KBM-7 (cell line): ENCODE measurements at places on chromosomes 2 and 18.

GRCh38 chr2:98507891-98508708 lies 63.4 kb downstream of the INPP4A start:
- no peak for DNase-seq

GRCh38 chr18:48922226-48922800 lies 28.5 kb downstream of the SMAD7 start:
- no peak for DNase-seq

GRCh38 chr2:155689791-155690190 lies 642.7 kb downstream of the NR4A2 start:
- no peak for DNase-seq

- no peak for DNase-seq
Measured at GRCh38 chr2:82314836-82315472, 2010.4 kb upstream of the LRRTM1 start.

GRCh38 chr2:215812966-215813365 lies 200.4 kb downstream of the MREG start:
- DNase-seq, result no peak

DNA sequence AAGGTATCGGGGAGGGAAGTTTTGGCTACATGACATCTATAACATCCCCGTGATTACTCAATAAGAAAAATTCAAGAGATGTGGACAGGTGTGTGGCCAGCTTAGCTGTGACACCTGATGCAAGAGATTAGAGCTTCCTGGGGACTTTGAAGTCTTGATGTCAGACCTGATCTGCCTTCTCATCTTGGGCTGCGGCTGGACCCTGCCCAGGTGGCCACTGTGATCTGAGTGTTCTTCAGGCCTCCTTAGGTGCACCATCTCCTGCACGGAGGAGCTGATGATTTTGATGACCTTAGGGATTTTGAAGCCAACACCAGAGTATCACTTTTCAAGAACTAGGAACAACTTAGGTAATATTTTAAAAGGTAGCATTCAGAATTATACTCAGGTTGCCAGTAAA lies 113.5 kb downstream of the FEZ2 start:
- no peak for DNase-seq

GRCh38 chr18:24552218-24552617 lies 91.8 kb downstream of the HRH4 start:
- no peak for DNase-seq

GRCh38 chr2:169221745-169222369 lies 140.5 kb downstream of the LRP2 start:
- DNase-seq, result peak; percentile 34

- no peak for DNase-seq
Measured at GRCh38 chr2:11502740-11503292, 31.0 kb upstream of the GREB1 start.

DNA sequence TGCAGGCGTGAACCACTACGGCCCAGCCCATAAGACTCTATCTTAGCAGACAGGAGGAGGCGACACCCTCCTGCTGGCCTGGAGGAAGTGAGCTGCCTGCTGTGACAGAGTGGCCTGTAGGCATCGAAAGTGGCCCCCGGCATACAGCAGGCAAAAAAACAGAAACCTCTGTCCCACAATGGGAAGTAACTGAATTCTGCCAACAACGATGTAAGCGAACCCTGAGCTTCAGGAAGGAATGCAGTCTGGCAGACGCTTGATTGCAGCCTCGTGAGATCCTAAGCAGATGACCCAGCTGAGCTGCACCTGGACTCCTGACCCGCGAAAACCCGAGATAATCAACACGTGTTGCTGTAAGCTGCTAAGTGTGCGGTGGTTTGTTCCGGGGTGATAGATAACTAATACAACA lies 13.6 kb downstream of the MRO start:
- peak; percentile 28 for DNase-seq

- peak; percentile 3 for DNase-seq
Measured at GRCh38 chr18:5975111-5976002, 80.0 kb upstream of the TMEM200C start.

DNA sequence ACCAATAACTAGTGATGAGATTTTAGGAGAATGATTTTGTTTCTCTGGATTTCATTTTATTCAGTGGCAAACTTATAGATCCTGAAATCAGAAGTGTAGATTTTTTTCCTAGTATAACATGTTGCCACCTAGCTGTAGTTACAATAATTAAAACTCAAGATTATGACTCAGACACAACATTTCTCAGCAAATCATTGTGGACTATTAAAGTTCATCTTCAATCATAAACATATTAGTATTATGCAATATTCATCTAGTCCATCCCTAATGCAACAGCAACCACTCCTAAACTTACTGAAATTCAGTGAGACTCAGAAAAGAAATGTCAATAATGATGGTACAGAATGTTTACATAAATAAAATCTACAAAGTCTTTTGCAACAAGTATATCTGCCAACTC lies 51.3 kb downstream of the USP34 start:
- no peak for DNase-seq

DNA sequence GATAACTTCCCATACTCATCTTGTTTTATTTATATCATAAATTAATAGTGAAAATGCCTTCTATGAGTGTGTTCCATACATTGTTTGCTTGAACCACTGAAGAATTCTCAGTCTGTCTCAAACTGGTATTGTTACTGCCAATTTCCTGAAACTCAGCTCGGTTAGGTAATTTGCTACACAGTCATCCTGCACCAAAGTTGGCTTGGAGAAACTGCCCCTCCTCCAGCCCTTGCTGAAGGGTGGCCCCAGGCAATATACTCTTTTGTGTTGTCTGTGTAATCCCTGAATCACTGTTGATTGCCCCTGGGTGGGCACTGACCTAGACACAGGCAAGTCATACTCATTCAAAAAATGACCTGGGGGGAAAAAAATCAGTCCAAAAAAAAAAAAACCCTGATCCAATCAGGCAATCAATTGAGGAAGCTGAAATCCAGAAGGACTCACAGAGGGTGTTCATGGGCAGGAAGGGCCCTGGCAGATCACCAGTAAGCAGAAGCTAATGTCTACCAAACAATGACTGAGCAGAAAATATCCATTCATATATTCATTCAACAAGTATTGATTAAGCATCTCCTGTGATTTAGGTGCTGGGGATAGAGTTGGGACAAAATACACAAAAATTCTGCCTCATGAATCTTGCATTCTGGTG lies 3.8 kb upstream of the SESTD1 start:
- DNase-seq, result peak; percentile 45
